ENCODE measurements at places on chromosomes 7 and 10.

GRCh38 chr10:33967606-33968120 lies 633.2 kb upstream of the NRP1 start:
- no peak for DNase-seq

- no peak for DNase-seq
Observed at GRCh38 chr10:68752711-68753350, 31.8 kb downstream of the CCAR1 start.

- no peak for DNase-seq
Observed at GRCh38 chr7:11690395-11690794, 141.6 kb downstream of the THSD7A start.

- DNase-seq: no peak
Observed at GRCh38 chr10:1033601-1034000, 7.9 kb upstream of the IDI2 start.

- DNase-seq: no peak
Observed at GRCh38 chr10:122343135-122343800, 31.2 kb upstream of the PLEKHA1 start.

GRCh38 chr7:72805526-72806494 lies 22.2 kb downstream of the TYW1B start:
- DNase-seq: no peak

GRCh38 chr7:19239951-19240350 lies 94.7 kb upstream of the FERD3L start:
- no peak for DNase-seq

DNA sequence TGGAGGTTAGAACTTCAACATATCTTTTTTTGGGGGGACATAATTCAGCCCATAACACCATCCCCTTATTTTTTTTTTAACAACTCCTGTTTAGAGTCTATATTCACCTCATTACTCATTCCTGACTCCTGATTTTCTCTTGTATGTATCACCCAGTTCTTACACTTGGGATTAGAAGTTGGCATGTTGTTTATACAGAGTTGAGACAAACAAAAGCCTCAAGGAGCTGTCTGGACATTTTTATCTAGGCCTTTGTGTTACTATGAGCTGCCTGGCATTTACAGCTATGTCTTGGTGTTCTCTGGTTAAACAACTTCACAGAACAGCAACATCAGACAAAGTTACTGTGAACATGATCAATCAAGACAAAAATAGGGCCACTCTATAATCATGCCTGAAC lies 517.5 kb downstream of the KIF20B start:
- DNase-seq: no peak

GRCh38 chr10:91493313-91493712 lies 83.2 kb downstream of the HECTD2 start:
- DNase-seq: no peak

- DNase-seq: no peak
Observed at GRCh38 chr7:27094304-27095049, 1.3 kb downstream of the HOXA1 start.

GRCh38 chr7:65002972-65003585 lies 3.4 kb downstream of the ERV3-1 start:
- DNase-seq: no peak

DNA sequence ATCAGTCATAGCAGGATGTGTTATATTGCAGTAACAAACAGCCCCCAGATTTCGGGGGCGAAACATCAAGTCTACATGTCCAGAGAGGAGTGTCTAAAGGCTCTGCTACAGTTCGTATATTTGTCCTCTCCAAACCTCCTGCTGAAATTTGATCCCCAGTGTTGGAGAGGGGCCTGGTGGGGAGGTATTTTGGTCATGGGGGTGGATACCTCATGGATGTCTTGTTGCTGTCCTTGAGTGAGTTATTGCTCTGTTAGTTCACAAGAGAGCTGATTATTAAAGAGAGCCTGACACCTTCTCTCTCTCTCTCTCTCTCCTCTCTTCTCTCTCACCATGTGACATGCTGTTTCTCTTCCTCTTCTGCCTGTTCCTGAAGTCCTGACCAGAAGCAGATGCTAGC lies 343.7 kb downstream of the TCERG1L start:
- no peak for DNase-seq

- no peak for DNase-seq
Observed at GRCh38 chr7:84714765-84715164, 472.1 kb downstream of the SEMA3D start.

DNA sequence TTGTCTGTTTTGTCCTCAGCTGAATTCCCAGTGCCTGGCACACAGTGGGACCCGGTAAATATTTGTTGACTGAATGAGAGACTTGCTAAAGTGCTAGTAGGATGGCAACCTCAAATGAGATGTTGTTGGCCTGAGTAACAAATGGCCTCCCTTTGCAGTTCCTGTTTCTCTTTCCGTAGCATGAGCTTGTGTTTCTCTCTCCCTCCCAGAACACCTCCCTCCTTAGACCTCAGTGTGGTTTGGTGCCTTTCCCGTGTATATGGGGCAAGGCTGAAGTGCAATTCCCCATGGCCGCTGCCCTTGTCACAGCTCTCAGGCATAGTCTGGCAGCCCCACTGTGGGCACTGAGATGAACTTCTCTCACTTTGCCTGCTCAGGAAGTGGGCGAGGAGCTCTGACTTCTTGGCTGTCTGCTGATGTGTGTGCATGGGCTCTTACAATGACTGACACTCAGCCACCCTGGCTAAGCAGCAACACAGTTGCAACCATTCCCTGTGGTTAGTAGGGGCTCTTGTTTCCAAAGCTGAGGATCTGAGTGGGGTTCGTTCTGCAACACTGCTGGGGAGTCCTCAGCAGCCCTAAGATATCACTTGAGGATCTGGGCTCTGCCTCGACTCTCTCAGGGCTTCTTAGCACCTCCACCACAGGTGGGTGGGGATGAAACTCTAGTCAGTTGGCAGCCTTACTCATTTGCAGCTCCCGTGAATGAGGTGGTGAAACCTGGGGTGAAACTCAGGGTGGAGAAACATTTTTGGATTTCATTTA lies 136.1 kb downstream of the ICA1 start:
- no peak for DNase-seq

GRCh38 chr10:128053356-128053755 lies 72.9 kb downstream of the MKI67 start:
- no peak for DNase-seq

DNA sequence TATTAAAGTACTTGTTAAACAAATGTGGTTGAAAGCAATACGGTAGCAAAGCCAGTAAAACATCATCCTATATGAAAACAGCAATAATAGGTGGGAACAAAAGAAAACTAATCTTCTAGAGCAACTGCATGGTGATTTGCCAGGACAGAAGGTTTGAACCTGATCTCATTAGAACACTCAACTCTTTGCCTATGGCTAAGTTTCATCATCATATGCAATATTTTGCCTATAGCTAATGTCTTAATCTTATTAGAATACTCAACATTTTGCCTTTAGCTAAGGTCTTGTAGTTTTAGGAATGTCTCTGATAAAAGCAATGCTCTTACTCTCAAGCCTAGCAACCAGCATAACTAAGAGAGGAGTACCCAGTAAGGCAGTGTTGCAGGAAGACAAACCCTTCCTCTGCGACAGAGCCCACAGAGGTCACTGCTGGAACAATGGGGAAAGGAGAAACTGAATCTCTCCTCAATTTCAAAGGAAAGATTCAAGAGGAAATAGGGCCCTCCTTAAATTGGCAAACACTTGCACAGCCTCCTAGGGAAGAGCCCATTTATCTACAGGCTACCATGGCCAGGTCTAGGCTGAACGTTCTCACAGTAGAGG lies 38.3 kb downstream of the CADPS2 start:
- DNase-seq: no peak

- no peak for DNase-seq
Observed at GRCh38 chr10:95341716-95342130, 50.9 kb upstream of the PDLIM1 start.

DNA sequence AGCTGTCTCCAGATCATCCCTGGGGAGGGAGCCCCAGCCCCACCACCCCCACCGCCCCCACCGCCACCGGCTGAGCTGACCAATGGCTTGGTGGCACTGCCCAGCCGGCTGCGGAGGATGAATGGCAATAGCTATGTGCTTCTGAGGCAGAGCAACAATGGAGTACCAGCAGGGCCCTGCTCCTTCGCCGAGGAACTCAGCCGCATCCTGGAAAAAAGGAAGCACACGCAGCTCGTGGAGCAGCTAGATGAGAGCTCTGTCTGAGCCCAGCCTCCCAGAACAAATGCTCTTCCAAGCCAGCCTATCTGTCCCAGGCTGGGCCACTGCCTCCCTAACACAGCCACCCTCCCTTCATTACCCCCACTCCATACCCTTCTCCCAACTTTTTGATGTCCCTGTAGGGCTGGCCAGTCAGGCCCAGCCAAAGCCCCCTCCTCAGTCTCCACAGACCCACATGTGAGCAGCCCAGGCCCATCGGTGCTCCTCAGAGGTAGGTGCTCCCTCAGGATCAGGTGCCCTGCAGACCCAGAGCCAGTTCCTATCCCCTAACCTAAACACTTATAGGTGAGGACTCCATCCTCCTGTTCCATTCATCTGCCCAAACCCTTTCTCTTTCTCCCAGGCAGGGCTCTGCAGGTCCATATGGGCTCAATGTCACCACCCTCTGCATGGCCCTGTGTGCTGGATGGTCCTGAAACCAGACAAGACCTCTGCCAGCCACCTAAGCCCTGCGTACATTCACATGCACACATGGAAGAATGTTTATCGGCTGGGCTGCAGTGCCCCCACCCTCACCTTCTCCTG lies 3.2 kb downstream of the MRPL43 start:
- no peak for DNase-seq
